ENCODE measurements at places on chromosomes 7 and 10. TPM values are rescaled to one million over a fixed set of nuclear protein-coding genes. Genes with fewer than 3 reads are reported as not detected.

TDRD1 gene
- total RNA-seq: not detected

TCAF2 gene
- total RNA-seq: 0.04 TPM

NRG3 gene
- 1.6 TPM for total RNA-seq

PPP1R17 gene
- total RNA-seq: 1.7 TPM

IL6 gene
- total RNA-seq: 0.85 TPM

GSTO2 gene
- 12.0 TPM for total RNA-seq

GRCh38 chr7:18534481-18534880, 38.9 kb downstream of the HDAC9 start:
- H3K27ac ChIP-seq: no peak overlapping the region
- H3K36me3 ChIP-seq: no peaks in the 10 kb centered on the region
- H3K27me3 ChIP-seq: no peaks in the 10 kb centered on the region
- peaks cover 2% of the 10 kb centered on the region for H3K4me1 ChIP-seq
- DNase-seq: no peak
- H3K4me3 ChIP-seq: no peak overlapping the region

GRCh38 chr7:128729494-128729893, 9.7 kb upstream of the CALU start:
- no peaks in the 10 kb centered on the region for H3K36me3 ChIP-seq
- no peak for DNase-seq
- no peaks in the 10 kb centered on the region for H3K27me3 ChIP-seq
- H3K4me1 ChIP-seq: no peaks in the 10 kb centered on the region
- no peak overlapping the region for H3K27ac ChIP-seq

GRCh38 chr10:30583778-30584415, 45.7 kb downstream of the LYZL2 start:
- no peak overlapping the region for H3K4me3 ChIP-seq
- no peak for DNase-seq
- H3K36me3 ChIP-seq: no peaks in the 10 kb centered on the region

DNA sequence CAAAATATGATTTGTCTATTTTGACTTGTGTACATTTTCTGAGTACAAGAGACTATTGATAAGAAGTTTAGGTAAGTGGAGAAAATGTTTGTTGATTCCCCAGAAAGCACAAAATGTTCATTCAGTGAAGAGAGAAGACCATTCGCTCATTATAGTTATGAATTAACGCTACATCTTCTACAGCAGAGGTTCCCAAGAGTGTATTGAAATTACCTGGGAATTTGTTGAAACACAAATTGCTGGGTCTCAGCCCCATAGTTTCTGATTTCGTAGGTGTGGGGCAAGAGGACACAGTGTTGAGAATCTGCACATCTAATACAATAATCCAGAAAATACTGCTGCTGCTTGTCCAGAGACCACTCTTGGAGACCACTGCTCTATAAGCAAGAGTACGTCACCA, 24.2 kb downstream of the JAZF1 start:
- no peak overlapping the region for H3K4me3 ChIP-seq
- no peaks in the 10 kb centered on the region for H3K27me3 ChIP-seq
- peaks cover 3% of the 10 kb centered on the region for H3K4me1 ChIP-seq
- no peaks in the 10 kb centered on the region for H3K36me3 ChIP-seq
- no peak overlapping the region for H3K27ac ChIP-seq

- H3K4me3 ChIP-seq: no peak overlapping the region
- H3K36me3 ChIP-seq: no peaks in the 10 kb centered on the region
- H3K27ac ChIP-seq: no peak overlapping the region
- no peaks in the 10 kb centered on the region for H3K27me3 ChIP-seq
- DNase-seq: no peak
These were observed 15.9 kb downstream of the RNF133 start for GRCh38 chr7:122682815-122683550.

DNA sequence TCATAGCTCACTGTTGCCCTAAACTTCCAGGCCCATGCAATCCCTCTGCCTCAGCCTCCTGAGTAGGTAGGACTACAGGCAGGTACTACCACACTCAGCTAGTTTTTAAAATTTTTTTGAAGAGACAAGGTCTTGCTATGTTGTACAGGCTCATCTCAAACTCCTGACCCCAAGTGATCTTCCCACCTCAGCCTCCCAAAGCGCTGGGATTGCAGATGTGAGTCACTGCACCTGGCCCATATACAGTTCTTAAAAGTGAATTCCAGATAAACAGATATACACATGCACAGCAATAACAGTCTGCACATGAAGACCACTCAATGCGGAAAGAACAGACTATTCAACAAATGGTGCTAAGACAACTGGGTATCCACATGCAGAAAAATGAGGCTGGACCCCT, 67.8 kb downstream of the SRPK2 start:
- peaks cover 8% of the 10 kb centered on the region for H3K36me3 ChIP-seq
- H3K4me3 ChIP-seq: no peak overlapping the region
- H3K27me3 ChIP-seq: no peaks in the 10 kb centered on the region
- DNase-seq: no peak
- no peaks in the 10 kb centered on the region for H3K4me1 ChIP-seq

DNA sequence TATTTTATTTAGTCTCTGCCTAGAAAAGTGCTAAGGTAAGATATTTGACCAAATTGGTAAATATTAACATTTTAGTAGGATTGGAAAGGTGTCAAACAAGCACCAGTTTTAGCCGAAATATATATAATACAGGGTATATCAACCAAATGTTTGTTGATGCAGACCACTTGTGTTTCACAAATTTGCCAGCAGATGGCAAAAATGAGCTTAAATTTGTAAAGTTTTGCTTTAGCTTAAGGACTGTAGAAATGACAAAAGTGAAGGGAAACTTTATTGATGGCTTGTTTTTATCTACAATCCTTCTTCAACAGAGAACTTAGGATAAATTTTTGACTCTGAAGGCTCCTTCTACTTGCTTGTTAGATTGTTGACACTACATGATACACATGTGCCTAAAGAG, 4.8 kb upstream of the POLR1F start:
- H3K27me3 ChIP-seq: no peaks in the 10 kb centered on the region
- no peaks in the 10 kb centered on the region for H3K36me3 ChIP-seq
- H3K4me3 ChIP-seq: no peak overlapping the region
- H3K27ac ChIP-seq: no peak overlapping the region
- DNase-seq: no peak
- H3K4me1 ChIP-seq: peaks cover 4% of the 10 kb centered on the region

GRCh38 chr7:90503367-90503766, 33.9 kb downstream of the PTTG1IP2 start:
- H3K4me3 ChIP-seq: no peak overlapping the region
- no peaks in the 10 kb centered on the region for H3K36me3 ChIP-seq
- no peak overlapping the region for H3K27ac ChIP-seq
- H3K27me3 ChIP-seq: no peaks in the 10 kb centered on the region

DNA sequence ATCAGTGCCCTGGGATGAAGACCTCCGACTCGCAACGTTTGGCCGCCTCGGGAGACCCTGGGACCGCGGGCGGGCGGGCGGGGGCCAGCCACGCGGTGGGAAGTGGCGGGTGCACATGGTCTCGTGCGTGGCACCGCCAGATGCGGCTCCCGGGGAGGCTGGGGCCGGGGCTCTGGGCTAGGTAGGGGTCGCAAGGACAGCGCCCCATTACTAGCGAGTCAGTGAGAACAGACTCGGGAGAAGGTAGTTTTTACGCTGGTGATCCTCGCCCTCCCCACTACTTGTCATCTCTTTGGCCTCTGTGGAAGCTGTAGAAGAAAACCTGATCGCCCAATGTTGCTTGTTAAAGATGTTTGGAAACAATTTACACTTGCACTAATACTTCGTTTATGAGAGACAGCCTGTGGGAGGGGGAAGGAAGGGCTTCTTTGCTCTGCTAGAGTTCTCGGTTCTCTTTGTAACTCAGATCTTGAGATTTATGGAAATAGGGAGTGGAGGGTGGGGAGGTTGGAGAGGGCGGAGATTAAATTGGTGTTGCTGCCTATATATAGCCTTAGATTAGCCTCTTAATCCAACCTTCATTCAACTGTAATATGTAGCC, 591 bp downstream of the BZW2 start:
- no peak overlapping the region for H3K27ac ChIP-seq
- H3K36me3 ChIP-seq: peaks cover 1% of the 10 kb centered on the region
- no peaks in the 10 kb centered on the region for H3K27me3 ChIP-seq

GRCh38 chr10:108631332-108631731, 1292.0 kb downstream of the XPNPEP1 start:
- DNase-seq: no peak
- no peak overlapping the region for H3K4me3 ChIP-seq
- H3K4me1 ChIP-seq: no peaks in the 10 kb centered on the region
- H3K27ac ChIP-seq: no peak overlapping the region
- no peaks in the 10 kb centered on the region for H3K36me3 ChIP-seq

GRCh38 chr7:128941323-128941890, 3.7 kb downstream of the IRF5 start:
- peaks cover 20% of the 10 kb centered on the region for H3K27me3 ChIP-seq
- H3K36me3 ChIP-seq: no peaks in the 10 kb centered on the region
- no peak for DNase-seq
- H3K4me3 ChIP-seq: no peak overlapping the region
- H3K27ac ChIP-seq: no peak overlapping the region

DNA sequence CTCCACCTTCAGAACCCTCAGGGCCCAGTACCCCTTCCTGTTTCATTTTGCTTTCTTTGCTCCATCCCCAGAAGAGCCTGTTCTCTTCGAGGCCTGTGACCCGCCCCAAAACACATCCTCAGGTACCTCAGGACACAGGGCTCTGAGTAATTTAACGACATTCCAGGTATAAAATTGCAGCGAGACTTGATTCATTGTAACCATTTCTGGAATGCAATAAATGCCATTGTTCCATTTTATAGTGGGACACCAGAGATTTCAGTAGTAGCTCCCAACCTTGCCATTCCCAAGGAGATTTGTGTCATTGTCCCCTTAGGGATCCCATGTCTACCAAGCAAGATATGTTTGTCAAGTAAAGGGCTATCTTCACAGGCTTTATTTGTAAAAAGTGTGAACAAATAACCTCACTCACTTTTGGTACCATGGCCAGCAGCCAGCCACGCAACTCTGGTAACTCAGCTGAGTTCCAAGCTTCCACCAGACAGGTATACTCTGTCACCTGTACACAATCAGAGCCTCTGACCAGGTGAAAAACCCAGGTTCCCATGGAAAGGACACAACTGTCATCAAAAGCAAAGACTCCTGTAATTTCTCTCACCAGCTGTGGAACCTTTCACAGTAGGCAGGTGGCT, 441.3 kb downstream of the PLXNA4 start:
- no peaks in the 10 kb centered on the region for H3K36me3 ChIP-seq
- H3K27ac ChIP-seq: no peak overlapping the region
- peaks cover 3% of the 10 kb centered on the region for H3K4me1 ChIP-seq
- no peaks in the 10 kb centered on the region for H3K27me3 ChIP-seq

- no peaks in the 10 kb centered on the region for H3K4me1 ChIP-seq
- no peak overlapping the region for H3K4me3 ChIP-seq
- no peaks in the 10 kb centered on the region for H3K27me3 ChIP-seq
These were observed 206.5 kb upstream of the CNTNAP2 start for GRCh38 chr7:145909991-145910513.

GRCh38 chr7:38863601-38864291, 45.2 kb downstream of the VPS41 start:
- H3K4me3 ChIP-seq: no peak overlapping the region
- peaks cover under 1% of the 10 kb centered on the region for H3K36me3 ChIP-seq
- DNase-seq: no peak
- no peaks in the 10 kb centered on the region for H3K27me3 ChIP-seq
- no peak overlapping the region for H3K27ac ChIP-seq
- no peaks in the 10 kb centered on the region for H3K4me1 ChIP-seq

- peaks cover 56% of the 10 kb centered on the region for H3K36me3 ChIP-seq
- no peaks in the 10 kb centered on the region for H3K27me3 ChIP-seq
- H3K4me1 ChIP-seq: no peaks in the 10 kb centered on the region
- no peak overlapping the region for H3K27ac ChIP-seq
- no peak overlapping the region for H3K4me3 ChIP-seq
These were observed 46.2 kb downstream of the WDR37 start for GRCh38 chr10:1102416-1102815.

DNA sequence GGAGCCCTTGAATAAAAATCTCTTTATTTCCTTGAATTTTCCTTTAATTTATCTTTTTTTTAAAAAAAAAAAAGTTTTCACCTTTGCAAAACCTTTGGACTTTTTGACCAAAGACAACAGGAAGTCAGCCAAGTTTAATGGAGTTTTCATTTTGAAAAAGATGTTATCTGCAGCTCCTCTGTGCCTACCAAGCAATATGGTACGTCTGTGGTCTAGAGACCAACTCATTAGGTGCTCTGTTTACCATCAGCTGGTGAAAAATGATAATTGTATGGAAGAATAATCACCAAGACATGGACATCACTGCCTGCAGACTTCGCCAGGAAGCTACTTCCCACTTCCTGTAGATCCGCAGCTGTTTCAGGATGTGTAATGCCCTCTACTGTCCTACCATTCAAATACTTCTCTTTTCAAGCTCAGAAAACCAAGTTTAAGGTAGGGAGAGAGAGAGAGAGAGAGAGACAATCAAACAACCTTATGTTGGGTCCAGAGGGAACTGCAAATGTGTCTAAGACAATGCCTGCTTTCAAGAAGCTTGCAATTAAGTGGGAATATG, 18.7 kb downstream of the PLXNA4 start:
- H3K36me3 ChIP-seq: no peaks in the 10 kb centered on the region
- no peak overlapping the region for H3K27ac ChIP-seq
- H3K4me3 ChIP-seq: no peak overlapping the region
- DNase-seq: no peak
- H3K4me1 ChIP-seq: no peaks in the 10 kb centered on the region

DNA sequence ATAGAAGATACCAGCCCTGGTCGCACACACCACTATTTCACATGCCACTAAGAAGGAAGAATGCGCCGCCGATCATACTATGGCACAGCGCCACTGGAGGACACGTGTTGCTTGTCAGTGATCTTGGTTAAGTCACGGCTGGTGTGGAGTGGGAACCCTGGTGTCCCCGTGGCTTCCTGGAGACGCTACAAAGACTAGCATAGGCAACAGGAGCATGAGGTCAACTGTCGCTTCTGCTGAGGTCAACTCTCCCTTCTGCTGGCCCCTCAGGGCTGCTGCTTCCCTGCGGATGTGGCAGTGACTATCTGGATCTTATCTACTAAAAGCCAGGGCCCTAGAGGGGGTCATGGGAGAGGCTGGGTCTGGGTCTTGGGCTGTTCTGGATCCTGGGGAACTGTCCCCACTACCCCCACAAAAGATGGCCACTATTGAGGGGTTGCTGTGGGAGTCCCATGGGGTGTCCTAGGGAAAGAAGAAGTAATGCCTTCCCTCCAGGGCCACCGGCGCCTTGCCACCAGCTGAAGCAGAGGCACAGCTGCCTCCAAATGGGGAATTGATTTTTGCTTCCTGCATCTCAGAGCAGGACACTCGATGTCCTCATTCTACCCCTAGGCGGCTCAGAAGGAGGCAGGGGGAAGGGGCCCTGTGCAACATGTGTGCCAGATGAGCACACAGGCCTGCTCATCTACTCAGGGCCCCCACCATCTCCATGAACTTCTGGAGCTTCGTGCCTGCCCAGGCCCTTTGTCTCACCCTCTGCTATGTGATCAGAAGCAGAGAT, 76.6 kb upstream of the PPIF start:
- H3K27me3 ChIP-seq: no peaks in the 10 kb centered on the region
- no peak overlapping the region for H3K4me3 ChIP-seq
- H3K4me1 ChIP-seq: no peaks in the 10 kb centered on the region
- no peak for DNase-seq
- H3K27ac ChIP-seq: no peak overlapping the region

- DNase-seq: no peak
- no peaks in the 10 kb centered on the region for H3K4me1 ChIP-seq
These were observed 9.7 kb downstream of the GET4 start for GRCh38 chr7:885893-886625.
